ENCODE measurements at places on chromosomes 12 and 14.

- no peak for DNase-seq
Measured at GRCh38 chr14:46550836-46551235, 100.7 kb downstream of the RPL10L start.

GRCh38 chr14:99937475-99938244, 127.6 kb upstream of the EVL start:
- DNase-seq: no peak

GRCh38 chr12:7134396-7135166, 4.4 kb downstream of the CLSTN3 start:
- DNase-seq: no peak

DNA sequence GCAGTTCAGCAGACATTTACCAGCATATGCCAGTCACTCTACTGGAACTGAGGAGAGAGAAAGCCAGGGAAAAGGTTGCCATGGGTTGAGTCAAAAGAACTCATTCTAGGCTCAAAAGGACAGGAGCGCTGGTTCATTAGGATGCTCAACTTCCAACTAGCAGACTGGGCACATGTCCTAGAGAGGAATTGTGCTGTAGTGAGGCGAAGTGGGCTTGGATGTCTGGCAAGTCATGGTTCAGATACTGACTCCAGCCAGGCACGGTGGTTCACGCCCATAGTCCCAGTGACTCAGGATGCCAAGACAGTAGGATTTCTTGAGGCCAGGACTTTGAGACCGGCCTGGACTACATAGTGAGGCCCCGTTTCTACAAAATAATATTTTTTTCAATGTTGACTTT, 281.5 kb downstream of the CACNA1C start:
- DNase-seq: no peak

GRCh38 chr12:52715416-52715815, 12.1 kb upstream of the KRT77 start:
- no peak for DNase-seq

DNA sequence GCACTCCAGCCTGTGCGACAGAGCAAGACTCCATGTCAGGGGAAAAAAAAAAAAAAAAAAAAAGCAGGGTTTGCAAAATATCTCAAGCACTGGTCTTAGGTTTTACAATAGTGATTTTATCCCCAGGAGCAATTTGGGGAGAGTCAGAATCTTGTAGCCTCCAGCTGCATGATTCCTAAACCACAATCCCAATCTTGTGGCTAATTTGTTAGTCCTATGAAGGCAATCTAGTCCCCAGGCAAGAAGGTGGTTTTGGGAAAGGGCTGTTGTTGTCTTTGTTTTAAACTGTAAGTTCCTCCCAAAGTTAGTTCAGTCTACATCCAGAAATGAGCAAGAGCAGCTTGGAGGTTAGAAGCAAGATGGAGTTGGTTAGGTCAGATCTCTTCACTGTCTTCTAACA, 135.7 kb downstream of the PLXNC1 start:
- no peak for DNase-seq

DNA sequence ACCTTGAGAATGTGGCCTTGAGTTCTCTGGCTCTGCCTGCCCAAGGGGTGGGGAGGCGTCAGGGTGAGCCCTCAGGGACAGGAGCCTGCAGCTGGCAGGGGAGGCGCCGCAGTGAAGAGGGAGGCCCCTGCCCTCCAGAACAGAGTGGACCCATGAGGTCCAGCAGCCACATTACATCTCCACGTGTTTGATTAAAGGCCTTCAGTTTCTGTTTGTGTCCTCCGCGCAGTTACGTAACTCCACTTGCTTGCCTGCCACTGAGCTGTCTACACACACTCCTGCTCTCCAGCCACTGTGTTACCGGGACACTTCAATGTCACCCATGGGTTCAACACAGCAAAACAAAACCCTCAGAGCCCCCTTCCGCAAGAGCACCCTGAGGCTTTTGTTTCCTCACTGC, 70.4 kb downstream of the CHGA start:
- DNase-seq: no peak

DNA sequence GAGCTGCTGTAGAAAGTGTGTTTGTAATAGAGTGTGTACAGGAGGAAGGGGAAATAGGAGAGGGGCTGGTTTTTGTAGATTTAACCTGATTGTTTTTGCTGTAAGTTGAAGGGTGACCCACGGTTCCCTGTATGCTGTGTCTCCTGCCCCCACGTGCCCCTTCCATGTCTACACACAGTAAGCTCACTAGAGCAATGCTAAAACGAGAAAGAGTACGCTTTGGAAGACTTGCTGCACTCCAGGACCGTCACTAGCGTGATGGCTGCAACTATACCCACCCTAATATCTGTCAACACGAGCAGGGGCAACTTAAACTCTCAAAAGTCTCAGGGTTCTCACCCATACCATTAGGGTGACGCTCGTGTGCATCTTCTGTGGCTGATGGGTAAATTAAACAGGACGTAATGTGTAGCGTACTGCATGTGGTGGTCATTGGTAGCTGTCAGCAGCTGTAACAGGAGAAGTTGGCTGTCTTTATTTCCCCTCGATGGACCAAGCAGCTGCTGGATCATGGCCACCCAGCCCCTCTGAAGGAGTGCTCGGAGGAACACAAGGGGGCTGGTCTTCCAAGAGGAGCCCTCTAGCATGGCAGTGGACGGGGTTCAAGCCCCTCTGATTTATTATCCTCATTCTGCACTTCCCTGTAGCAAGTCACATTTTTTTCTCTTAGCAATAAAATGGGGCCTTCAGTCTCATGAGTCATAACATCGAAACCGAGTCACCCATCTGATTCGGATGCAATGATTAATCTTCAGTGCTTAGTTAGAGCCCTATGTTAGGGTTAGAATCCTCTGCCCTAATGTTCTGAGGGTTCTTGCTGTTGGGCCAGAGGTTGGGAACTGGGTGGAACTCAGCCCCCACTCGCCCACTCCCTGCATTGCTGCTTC, 14.0 kb downstream of the CCND2 start:
- no peak for DNase-seq

DNA sequence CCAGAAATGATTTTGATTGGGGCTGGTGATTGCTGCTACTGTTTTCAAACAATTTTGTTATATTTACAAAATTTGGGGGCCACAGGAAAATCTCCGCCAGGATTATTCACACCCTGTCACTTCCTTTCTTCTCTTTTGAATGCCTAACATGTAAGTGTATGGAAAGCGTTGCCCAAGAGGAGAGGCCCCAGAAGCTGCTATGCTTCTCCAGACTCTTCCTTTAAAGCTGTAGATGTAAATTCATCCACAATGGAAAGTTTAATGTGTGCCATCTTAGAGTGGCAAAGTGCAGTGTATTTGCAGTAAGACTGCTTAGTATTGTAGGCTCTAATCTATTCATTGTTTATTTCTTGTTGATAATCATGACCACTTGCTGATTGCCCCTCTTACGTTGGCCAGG, 136.7 kb upstream of the LRIG3 start:
- DNase-seq: no peak

DNA sequence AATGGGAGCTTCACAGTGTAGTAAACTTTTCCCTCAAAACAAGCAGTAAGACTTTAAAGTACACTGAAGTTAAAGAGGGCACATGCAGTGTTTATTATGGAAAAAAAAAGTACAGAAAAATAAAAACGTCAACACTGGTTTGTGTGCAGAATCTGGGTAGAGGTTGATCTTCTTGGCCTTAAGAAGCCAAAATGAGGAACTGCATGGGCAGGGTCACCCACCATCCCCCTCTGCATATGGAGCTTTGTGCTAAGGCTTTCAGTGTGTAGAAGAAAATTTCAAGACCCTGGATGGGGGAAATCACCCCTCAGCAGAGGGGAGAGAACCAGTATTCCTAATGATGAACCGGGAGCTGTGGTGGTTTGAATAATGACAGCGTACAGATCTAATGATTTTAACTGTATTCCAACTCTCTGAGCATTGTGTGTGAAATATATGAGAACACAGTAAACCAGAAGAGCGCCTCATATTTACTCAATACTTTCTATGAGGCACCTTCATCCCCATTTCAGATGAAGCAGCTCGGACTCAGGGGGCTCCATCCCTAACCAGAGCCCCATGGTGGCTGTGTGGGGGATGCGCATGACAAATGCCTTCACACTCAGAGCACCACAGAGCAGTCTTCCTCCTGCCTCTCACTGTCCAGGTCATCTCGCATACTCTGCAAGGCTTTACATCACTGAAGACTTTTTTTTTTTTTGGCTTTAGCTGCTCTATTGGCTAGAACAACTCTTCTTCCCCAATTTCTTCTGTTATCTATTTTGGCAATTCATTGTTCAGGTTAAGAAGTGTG, 33.4 kb downstream of the ACADS start:
- DNase-seq: no peak

DNA sequence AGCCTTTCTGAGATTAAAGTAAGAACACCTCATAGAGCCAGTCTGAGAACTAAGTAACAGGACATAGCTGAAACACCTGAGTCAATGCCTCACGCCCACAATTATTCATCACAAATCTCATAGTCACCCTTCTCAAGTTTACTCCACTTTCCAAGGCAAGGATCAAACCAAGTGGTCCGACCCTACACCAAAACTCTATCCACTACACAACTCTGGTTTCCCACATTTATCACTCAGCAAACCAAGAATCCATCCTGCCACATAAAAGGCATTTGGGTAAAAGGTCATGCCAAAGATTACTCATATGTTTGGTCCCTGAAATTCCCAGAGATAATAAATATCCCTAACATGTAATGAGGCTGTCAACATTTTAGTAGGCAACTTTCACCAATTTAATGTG, 144.1 kb downstream of the RPAP3 start:
- no peak for DNase-seq

GRCh38 chr12:77847680-77848431, 17.2 kb downstream of the NAV3 start:
- DNase-seq: no peak

- DNase-seq: no peak
Measured at GRCh38 chr12:109927622-109928021, 27.5 kb downstream of the TCHP start.

DNA sequence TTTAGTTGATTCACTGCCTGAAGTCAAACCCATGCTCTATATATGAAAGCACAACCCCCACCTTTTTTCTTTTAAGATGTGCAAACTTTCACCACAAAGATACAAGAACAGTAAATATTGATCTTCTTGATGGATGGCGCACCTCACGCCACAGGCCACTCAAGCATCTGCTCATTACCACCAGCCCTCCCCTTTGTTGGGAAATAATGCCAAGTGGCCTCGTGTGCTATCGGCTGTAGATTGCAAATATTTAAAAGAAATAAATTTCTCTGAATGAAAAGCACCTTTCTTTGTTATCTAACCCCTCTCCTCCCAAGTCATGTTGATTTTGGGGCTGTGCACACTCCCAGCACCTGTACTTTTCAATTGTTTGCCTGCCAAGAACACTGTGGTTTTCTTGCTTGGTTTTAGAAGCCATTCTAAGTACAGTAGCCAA, 122.7 kb downstream of the C12orf42 start:
- DNase-seq: no peak

Measured in anterior cingulate cortex (tissue), 58 donors.